ENCODE measurements at places on chromosomes 6 and 20.

GRCh38 chr6:135604035-135604860 is 106.7 kb upstream of the AHI1 start:
- DNase-seq, result no peak

DNA sequence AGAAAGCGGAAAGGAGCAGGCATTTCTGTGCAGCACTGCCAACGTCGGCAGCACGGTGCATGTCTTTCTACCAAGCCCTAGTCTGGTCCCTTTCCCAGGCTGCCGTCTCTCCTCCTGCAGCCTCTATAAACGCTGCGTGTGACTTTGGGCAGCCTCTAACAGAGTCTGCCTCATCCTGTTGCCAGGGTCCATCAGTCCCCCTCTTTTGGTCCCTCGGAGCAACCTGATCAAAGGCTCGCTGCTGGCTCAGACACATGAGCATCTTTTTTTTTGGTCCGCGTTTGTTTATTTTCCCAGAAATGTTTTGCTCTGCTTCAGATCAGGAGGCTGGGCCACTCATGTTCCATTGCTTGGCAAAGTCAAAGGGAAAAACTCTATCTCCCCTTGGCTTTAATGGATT is 166.8 kb upstream of the CST7 start:
- no peak for DNase-seq

- no peak for DNase-seq
These were observed 24.8 kb upstream of the PCSK2 start for GRCh38 chr20:17202030-17202429.

- no peak for DNase-seq
These were observed 490.0 kb downstream of the GRIK2 start for GRCh38 chr6:101883505-101883904.

DNA sequence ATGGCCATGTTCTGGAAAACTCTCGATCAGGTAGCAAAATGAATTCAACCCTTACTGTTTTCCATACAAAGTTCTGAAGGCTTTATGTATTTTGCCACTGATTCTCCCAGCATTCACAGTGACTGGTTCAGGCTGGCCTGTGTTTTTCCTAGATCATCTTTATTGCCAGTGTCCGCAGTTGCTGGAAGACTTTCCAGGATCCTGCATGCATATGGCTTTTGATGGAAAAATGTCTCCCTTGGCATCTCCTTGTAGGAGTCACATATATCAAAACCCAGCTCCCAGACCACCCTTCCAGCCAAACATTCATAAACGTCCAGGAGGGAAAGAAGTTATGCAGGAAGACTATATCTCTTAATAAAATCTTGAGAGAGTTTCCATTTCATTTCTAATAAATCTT is 588.8 kb downstream of the MAFB start:
- no peak for DNase-seq

GRCh38 chr6:41929924-41930323 is 8.6 kb downstream of the BYSL start:
- DNase-seq, result no peak

GRCh38 chr20:32523613-32524213 is 61.4 kb downstream of the NOL4L start:
- no peak for DNase-seq

DNA sequence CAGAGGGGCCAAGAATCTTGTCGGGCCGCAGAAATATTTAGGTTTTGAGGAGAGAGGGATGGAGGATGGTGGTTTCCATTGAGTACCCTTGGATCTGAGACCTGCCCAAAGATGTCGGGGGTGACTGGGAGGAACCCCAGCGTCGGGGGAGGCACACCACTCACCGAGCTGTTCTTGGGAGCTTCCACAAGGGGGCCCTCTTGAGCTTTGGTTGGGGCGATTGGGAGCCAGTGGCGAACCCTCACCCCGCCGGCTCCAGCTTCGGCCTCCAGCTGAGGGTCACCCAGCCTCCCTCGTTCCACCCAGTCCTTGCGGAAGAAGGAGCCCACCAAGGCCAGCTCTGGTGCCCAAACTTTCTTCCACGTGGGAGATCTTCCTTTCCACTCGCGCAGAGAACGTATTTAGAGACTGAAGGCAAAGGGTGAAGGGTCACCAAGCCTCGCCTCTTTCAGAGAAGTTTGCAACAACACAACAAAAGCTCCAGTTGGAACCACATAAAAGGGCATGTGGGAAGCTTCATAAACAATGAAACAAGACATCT is 33.6 kb downstream of the APCDD1L start:
- DNase-seq, result peak; percentile 39

GRCh38 chr20:58524814-58525213 is 9.6 kb upstream of the APCDD1L start:
- no peak for DNase-seq

GRCh38 chr20:57197352-57198131 is 68.9 kb downstream of the BMP7 start:
- DNase-seq, result no peak

GRCh38 chr6:1482381-1483166 is 93.2 kb downstream of the FOXF2 start:
- DNase-seq, result no peak

DNA sequence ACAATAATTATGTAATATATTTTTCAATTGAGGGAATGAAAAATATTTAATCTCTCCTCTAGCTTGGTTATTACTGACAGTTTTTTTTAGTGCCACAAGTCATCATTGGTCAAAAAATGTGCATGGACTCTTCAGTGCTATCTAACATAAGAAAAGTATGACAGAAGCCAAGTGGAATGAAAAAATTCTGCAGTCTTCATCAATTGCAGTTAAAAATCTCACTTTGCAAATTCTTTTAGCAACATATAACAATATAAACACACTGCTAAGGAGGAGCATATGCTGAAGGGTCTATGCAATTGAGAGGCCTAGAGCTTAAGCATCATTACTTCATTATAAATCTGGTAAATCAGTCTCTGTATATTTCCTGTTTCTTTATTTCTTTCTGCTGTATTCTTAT is 175.1 kb downstream of the ARHGAP18 start:
- no peak for DNase-seq

DNA sequence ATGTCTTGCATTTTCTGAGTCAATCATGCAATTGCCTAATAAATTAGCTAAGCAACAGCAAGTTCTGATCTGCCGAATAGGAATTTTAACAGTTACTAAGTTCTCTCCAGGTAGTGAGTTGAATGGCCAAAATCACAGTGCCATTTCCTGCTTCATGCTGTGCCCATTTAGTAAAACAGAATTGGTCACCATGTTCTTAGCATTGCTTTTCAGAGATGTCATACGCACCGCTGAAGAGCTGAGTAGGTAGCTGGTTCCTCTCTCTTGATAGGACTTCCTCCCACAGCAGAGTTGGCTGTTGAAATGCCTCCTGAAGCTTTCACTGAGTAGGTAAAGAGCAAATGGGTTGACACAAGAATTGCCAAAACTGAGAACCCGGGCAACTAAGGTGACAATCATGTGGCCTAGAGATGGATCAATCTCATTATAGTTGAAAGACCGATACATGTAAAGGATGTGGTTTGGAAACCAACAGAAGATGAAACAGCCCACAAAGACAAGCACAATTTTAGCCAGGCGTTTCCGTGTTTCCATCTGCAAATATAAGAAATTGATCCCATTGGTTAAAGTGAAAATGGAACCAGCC is 57.1 kb upstream of the GJE1 start:
- DNase-seq, result no peak

DNA sequence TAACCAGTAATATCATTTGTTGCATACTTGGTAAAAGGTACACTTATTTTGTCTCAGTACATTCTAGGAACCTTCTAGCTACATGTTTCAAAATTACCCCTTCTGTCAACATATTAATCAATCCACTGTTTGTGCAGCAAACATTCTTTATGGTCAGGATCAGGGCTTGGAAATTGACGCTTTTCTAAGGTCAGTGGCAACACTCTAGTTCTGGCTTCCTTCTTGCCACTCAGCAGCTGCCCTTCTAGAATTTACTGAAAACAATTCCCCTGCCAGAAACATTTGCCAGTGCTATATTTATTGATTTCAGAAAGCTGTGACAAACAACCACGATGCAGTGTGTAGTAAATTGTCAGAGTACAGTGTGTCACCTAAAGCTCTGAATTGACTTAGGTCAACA is 84.7 kb upstream of the FBXL4 start:
- DNase-seq, result no peak

DNA sequence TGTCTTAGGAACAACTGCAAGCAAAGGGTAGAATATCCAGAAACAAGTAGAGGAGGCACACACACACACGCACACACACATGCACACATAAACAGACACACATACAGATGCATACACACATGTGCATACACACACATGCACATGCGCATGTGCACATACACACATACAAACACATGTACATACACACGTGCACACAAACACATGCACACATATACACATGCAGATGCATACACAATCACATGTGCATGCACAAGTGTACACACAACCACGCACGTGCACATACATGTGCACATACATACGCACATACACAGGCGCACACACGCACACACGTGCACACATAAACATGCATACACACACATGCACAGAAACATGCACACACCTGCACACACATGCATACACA is 206.5 kb upstream of the OPRM1 start:
- no peak for DNase-seq

DNA sequence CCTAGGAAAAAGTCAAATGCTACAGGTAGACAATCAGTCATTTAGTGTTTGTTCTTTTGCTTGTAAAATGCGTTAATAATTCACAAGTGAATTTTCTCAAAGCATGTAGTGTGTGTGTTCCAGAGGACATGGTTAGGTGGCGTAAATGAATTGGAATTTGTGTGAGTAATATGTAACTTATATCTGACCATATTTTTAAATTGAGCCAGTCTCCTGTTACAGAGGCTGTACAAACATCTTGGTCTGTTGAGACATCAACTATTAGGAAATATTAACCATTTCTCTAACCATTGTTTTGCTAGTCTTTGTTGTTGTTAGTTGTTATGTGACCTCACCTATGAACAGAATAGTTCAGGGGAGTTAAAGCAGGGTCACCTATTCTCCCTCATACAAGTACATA is 22.7 kb downstream of the MCM8 start:
- no peak for DNase-seq

DNA sequence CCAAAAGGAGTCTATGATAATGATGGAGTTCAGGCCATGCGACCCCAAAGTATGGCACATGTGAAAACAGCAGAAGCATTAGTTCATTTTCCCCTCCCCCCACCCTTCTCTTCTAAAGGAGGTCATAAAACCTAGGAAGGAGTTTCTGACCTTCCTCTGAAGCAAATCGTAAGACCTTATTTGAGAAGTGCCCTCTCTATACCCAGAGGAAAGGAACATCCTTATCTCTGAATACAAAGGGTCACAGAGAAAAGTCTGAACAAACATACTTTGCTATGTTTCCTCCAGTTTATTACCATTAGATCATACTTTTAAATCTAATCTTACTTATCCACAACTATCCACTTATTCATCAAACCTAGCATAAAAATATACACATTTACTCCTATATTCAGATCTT is 48.6 kb downstream of the SLX4IP start:
- no peak for DNase-seq

- DNase-seq, result no peak
These were observed 9.6 kb downstream of the CCM2L start for GRCh38 chr20:32019563-32020463.

- DNase-seq, result no peak
These were observed 83.6 kb upstream of the C20orf144 start for GRCh38 chr20:33578510-33578909.

GRCh38 chr20:62048821-62049291 is 16.8 kb downstream of the TAF4 start:
- DNase-seq, result no peak

DNA sequence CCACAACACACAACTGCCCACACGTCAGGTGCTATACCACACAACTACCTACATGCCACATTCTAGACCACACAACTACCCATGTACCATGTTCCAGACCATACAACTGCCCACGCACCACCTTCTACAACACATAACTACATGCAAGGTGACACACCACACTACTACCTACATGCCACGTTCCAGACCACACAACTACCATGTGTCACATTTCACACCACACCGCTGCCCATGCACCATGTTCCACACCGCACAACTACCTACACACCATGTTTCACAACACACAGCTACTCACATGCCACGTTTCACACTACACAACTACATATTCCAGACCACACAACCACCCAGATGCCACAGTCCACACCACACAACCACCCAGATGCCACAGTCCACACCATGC is 19.8 kb downstream of the THBS2 start:
- no peak for DNase-seq

- DNase-seq, result no peak
These were observed 692.0 kb downstream of the DHX35 start for GRCh38 chr20:39654171-39654570.

DNA sequence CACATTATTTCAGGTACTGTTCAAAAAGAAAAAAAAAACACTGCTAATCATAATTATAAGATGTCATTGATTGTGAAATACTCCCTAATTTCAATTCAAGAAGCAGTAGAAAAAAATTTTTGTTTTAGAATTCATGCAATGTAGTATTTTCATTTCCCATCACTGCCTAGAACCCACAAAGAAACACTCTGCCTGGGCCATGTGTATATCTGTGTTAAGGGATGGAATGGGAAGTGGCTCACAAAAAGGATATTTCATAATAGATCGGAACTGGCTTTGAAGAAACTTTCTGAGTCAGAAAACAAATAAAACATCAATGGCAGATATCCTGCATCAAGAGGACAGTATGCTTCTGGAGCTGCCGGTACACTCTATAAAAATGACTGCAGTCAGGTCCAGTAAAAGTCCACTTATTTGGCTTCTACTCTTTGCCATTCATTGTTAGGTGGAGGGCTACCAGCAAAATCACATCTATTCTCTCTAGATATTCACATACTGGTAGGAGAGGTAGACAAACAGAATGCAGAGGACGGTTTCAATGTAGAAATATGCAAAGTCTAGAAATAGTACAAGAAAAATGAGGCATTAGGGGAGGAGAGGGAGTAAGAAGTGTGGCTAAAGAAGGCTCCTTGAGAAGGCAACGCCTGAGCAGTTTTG is 135.0 kb upstream of the TNFAIP3 start:
- DNase-seq, result no peak

GRCh38 chr20:44640522-44640921 is 11.0 kb downstream of the ADA start:
- no peak for DNase-seq

GRCh38 chr6:56911847-56912246 is 43.1 kb upstream of the BEND6 start:
- DNase-seq, result no peak

GRCh38 chr6:19377722-19378121 is 459.4 kb upstream of the ID4 start:
- no peak for DNase-seq

DNA sequence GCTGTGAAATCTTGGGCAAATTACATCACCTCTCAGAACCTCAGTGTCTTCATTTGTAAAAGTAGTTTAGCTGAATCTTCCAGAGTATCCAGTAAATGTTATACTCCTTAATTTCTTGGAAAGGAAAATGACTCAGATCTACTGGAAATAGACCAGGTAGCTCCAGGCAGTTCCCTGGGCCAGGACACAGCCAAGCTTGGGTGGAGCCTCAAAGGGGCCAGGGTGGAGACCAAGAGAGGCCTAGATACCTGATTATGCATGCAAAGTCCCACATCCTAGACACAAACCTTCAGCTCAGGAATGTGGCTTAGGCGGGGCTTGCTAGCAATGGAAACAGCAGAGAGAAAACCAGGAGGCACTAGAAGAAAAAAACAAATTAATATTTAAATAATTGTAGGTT is 272.8 kb downstream of the MAFB start:
- DNase-seq, result no peak

- DNase-seq, result no peak
These were observed 58.5 kb downstream of the PRND start for GRCh38 chr20:4780245-4780644.

Measured in stimulated activated CD8-positive, alpha-beta memory T cell treated with anti-CD3 and anti-CD28 coated beads, Interleukin-4, amount 100 ng/mL, for 24 hours (primary cell).